ENCODE measurements at places on chromosomes 1 and 21.

GRCh38 chr1:55534565-55535121 is 319.5 kb upstream of the USP24 start:
- no peak for DNase-seq

- DNase-seq: no peak
Observed at GRCh38 chr21:45326891-45327440, 39.3 kb upstream of the POFUT2 start.

DNA sequence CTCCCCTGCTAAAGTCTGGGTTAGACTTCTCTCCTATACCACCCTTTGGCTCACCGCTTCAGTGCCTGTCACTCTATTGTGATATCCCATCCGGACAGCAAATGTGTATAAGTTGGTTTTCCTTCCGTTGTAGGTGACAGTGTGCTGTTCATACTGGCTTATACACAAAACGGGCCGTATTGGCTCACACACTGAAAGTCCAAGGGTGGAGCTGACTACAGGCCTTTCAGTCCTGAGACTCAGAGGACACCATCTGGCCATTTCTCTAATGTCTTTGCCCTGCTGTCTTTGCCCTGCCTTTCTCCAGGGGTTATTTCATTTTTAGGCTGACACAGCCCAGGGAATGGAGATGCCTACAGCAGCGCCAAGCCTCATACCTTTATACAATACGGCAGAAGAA is 90.7 kb downstream of the URB2 start:
- no peak for DNase-seq

GRCh38 chr1:154478013-154478412 is 24.0 kb upstream of the TDRD10 start:
- DNase-seq: no peak

DNA sequence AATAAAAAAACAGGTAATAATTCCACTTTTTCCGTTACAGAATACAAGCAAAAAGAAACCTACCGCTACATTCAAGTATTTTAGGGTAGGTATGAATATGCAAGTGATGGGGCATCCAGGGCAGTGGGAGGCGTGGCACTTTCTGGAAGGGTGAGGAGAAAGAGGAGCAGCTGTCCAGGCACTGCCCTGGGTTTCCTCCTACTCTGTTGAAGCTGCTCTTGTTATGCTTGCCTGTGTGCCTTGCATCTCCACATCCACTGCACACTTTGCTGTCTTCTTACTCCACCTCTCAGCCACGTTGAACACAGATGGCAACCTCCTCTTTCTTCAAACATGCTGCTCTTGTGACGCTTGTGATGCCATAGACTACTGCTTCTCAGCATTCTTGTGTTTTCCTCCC is 83.2 kb downstream of the RPE65 start:
- no peak for DNase-seq

GRCh38 chr1:234918961-234919761 is 209.5 kb downstream of the TOMM20 start:
- DNase-seq: no peak

DNA sequence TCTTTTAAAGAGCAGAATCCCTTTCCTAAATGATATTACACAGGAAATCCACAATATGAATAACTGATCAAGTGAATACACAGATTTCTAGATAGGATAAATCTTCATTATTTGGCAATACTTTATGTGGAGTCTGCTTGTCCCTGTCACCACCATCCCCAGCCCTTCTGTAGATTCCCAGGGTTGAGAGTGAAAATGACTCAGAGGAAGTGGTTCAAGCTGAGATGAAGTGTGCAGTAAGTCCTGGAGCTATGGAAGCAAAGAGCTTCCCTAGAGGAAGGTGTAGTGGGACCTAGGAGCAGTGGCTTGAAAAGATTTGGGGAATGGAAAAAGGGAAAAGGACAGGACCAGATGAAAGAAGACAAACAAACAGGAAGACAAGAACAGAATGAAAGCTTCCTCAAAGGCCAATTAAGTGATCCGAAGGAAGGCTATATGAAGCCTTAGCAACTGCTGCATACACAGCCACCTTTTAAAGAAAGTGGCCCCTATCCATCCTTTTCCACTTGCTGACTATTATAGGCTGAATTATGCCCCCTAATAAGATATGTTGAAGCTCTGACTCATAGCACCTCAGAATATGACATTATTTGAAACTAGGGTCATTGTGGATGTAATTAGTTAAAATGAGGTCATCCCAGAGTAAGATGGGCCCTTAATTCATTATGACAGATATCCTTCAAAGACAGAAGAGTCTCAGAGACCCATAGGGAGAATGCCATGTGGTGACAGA is 96.5 kb upstream of the CAMK1G start:
- no peak for DNase-seq

- DNase-seq: no peak
Observed at GRCh38 chr1:31423418-31423947, 10.5 kb downstream of the SERINC2 start.

DNA sequence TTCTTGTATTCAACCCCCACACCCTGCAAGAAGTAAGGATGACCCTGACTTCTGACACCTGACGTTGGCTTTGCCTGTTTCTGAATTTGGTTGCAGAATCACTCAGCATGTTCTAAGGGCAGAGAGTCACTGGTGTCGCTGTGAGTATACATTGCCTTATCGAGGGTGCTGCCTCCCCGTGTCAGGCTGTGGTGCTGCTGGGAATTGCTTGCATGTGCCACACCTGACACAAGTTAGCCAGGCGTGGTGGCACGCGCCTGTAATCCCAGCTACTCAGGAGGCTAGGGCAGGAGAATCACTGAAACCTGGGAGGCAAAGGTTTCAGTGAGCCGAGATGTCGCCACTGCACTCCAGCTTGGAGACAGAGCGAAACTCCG is 45.9 kb downstream of the WDR4 start:
- DNase-seq: no peak

GRCh38 chr1:86450847-86451246 is 17.9 kb upstream of the CLCA1 start:
- DNase-seq: no peak

DNA sequence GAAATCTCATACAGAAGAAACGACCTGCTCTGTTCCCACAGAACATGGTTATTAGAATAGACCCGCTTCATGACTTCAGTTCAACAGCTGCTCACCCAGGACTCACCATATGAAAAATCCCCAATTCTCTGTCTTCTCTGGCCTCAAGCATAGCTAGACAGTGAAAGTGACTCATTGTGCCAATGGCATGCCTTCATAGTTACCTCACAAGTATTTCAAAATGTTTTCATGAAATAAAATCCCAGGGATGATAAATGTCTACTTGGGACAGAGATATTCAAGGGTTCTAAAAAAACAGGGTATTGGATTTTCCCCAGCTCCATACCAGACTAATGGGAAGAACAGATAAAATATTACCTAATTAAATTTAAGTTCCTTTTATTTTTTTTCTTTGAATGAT is 82.3 kb downstream of the NOTCH2 start:
- DNase-seq: no peak

- DNase-seq: no peak
Observed at GRCh38 chr1:21861602-21862429, 49.8 kb downstream of the LDLRAD2 start.

- DNase-seq: no peak
Observed at GRCh38 chr1:176733661-176734060, 270.7 kb downstream of the PAPPA2 start.

DNA sequence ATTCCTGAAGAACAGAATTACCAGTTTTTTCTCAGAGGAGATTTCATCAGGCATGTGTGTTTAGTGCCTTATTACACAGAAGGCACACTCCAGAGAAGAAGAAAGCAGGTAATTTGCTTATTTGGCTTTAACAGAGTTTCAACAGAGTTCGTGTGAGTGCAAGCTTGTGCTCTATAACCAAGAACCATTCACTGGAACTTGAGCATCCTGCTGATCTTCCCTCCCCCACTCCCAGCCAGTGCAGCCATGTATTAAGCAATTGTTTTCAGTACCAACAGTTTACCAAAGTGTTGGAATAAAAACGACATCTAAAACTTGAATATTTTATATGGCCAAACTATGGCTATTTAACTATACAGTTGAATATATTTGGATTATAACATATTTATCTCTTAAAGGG is 4.3 kb downstream of the MGST3 start:
- DNase-seq: no peak

DNA sequence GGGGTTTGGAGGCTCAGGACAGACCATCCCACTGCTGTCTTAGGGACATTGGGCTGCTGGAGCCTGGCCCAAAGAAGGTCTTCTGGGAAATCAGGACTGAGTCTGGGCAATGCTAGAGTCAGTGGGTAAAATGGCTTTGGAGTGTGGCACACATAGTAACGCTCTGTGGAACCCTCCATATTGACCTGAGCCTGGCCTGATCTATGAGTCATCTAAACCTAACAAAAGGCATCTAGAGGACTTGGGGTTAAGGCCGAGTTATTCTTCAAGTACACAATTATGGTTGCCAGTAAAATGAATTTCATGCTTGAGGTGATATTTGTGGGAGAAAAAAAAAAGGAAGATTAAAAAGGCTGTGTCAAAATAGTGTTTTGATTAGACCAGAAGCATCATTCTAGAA is 77.7 kb downstream of the ST6GALNAC5 start:
- DNase-seq: no peak

DNA sequence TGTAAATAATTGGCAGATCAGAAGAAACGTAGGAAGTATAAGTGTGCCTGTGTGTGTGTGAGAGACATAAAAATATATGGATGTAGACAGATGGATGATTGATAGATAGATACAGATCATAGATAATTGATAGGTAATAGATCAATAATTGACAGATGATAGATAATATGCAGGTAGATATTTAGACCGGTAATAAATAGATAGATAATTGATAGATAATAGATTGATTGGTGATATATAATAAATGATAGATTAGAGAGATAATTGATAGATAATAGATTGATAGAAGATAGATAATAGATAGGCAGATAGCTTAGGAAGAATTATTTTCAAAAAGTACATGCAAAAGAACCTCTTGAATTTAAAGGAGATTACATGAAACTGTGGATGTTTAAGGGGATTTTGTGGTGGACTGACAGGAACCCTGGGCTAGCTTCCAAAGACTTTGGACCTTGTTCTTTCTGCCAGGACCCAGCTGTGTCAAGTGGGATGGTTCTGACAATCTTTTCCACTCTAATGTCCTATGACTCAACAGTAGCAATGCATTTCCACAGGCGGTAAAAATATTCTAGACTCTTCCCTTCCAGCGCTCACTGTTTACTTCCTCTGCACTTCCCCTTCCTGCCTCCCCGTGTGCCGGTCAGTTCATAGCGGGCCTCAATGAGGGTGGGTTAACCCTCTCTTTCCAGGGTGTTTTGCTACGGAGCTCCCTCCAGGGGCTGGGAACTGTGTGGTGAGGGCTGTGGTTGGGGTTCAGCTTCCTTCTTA is 39.4 kb downstream of the KCNJ15 start:
- DNase-seq: no peak

DNA sequence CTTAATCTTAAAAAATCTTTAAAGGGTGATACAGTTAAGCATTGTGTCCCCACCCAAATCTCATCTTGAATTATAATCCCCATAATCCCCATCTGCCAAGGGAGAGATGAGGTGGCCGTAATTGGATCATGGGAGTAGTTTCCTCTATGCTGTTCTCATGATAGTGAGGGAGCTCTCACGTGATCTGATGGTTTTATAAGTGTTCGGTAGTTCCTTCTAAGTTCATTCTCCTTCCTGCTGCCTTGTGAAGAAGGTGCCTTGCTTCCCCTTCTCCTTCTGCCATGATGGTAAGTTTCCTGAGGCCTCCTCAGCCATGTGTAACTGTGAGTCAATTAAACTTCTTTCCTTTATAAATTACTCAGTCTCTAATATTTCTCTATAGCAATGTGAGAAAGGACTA is 10.7 kb downstream of the DHRS3 start:
- DNase-seq: no peak

DNA sequence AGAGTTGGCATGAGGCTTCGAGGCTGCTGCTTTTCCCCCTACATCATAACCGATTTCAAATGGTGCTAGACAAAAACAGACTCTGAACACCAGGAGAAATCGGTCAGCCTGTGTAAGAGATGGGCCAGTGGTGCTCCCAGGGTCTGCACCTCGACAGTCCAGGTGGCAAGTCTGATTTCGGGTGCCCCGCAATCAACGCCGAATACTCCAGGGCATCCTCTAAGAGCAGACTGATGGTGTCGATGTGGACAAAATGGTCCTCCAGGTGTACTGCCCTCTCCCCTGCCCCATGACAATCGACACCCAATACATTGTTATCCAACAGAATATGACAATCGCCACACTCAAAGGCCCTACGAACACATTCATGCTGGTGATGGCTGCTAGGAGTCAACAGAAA is 50.0 kb downstream of the CD46 start:
- no peak for DNase-seq

DNA sequence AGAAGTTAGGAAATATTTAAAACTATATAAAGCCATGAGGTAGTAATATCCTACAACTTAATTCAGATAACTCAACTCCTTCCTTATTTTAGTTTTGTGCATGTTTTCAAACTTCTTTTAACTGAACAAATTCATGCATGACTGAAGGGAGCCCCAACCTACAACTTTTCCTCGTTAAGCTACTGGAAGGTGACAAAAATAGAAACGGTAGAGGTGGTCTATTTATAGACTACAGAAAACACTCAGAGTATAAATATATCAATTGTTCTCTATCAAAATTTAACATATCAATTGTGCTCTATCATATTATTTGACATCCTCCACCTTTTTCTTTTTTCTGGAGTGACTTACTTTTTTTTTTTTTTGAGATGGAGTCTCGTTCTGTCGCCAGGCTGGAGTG is 16.8 kb downstream of the SYNJ1 start:
- no peak for DNase-seq

- no peak for DNase-seq
Observed at GRCh38 chr1:27542463-27543273, 52.7 kb upstream of the WASF2 start.

- DNase-seq: no peak
Observed at GRCh38 chr21:42198929-42199867, 19.7 kb upstream of the ABCG1 start.

GRCh38 chr1:15628003-15628402 is 10.7 kb downstream of the DDI2 start:
- no peak for DNase-seq

DNA sequence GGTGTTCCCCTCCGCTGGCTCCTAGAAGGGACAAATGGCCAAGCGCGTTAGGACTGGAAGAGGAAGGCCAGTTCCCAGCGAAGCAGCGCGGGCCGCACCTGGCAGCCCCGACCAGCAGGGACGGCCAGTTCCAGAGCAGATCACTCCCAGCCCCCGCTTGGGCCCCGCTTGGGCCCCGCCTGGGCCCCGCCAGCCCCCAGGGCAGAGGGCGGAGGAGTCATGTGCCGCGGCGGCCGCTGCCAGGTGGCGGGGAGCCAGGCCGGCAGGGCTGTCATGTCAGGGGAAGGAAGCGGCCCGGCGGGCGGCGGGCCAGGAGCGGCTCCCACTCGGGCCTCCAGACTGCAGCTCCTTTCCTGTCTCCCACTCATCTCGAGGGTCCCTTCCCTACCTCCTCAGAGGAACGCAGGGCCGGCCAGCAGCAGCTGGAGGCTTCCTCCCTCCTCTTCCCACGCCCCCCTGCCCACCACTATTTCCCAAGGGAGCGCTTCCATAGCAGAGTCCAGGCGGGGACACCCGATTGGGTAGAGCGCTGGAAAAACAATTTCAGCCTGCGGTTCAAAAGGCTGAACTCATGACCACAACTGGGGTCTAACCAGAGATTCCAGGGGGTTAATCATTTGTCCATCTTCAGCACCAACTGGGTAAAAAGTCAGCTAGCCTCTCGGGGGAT is 16.5 kb downstream of the ZNF697 start:
- peak; percentile 73 for DNase-seq

- DNase-seq: no peak
Observed at GRCh38 chr1:231557898-231558707, 29.6 kb downstream of the TSNAX start.

GRCh38 chr1:218521414-218522169 is 176.5 kb downstream of the TGFB2 start:
- DNase-seq: peak; percentile 74

Measured in tibial nerve (tissue), 4 donors.